Stimulated activated CD4-positive, alpha-beta T cell treated with anti-CD3 and anti-CD28 coated beads, TNF-alpha, amount 100 ng/mL, for 4 hours (primary cell): ENCODE measurements at places on chromosomes 11 and 22.

DNA sequence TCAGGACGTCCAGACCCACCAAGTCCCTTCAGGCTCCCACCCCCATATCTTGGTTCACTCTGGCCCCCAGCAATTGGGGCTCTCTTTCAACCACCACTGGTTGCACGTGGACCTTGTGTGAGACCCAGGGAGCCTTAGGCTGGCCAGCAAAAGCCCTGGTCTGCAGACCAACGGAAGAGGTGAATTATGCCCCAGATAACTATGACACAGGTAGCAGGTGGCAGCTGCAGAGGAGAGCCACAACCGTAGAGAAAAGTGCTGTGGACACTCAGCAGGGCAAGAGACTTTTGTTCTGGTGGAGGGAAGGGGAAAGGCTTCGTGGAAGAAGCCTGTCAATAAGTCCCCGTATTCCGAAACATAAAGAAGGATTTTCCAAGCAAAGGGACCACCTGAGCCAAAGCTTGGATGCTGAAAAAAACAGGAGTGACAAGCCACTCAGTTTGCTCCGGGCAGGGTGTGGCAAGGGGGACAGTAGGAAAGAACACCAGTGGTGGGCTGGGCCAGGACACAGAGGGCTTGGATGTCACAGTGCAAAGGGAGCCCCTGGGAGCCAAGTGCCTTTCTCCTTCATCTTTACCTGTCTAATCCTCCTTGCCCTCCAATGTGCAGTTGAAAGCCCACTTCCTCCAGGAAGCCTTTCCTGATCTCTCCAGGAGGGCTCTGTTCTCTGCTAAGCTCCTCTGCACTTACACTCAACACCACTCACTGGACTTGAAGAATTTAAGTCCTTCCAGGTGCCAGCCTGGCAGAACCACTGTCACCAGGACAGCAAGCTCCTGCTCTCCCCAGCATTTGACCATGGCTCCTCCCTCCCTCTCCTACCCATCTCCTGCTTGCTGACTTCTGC lies 264.7 kb downstream of the BUD13 start:
- DNase-seq = no peak

DNA sequence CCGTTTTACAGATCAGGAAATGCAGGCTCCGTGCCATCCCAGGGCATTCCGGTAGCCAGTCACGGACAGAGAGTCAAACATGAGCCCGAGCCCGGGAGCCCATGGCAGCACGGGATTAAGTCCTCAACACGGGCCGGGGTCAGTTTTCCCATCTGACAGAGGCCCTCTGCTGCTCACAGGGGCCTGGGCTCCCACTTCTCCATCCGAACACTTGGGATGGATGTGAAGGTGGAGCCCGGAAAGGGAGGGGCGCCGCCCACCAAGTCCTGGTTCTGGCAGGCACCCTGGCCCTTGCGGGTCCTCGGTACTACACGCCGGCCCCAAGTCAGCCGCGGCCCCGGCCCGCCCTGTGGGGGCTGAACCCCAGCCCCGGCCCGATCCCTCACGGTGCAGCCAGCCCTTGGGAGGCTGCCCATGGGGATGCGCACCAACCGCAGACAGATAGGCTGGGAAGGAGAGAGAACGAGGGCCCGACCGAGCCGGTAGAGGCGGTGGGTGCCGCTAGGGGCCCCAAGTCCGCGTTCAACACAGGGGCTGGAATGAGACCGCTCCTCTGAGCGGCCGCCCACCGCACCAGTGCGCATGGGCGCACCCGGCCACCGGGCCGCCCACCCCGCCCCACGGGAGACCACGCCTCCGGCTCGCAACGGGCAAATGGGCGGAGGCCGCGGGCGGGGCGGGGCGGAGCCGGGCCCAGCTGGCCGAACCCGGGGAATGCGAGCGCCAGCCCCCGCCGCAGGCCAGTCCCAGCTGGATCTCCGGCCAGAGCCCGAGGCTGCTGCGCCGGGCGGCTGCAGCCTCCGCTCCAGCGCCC lies at the start of gene CAPN5:
Gene CAPN5, plus strand, starts transcription at position 743 of the 814 bp plus-strand sequence. CDS start 17,916 bp downstream, outside the sequence.
- peak; percentile 73 for DNase-seq

- DNase-seq = no peak
These were observed 2.3 kb downstream of the ASCL2 start for GRCh38 chr11:2267851-2268728.

DNA sequence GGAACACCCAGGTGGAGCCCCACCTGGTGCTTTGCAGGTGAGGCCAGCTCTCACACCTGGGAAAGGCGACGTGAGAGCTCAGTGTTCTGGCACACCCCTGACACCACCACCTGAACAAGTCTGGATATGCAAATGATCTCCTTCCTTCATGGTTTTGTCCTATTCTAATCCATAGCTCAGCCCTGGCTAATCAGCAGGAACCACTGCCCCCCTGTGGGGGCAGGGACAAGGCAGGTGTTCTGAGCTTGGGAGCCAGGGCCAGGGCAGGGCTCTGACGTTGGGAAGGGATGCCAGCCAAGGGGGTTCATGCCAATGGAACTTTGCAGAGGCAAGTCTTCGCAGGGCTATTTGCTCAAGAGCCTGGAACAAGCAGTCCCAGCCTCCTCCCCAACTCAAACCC lies 144.2 kb downstream of the TRIM29 start:
- no peak for DNase-seq

GRCh38 chr11:99020352-99021225 lies at the start of gene CNTN5:
TSS of gene CNTN5 (plus strand) at chr11:99020949.
- no peak for DNase-seq

DNA sequence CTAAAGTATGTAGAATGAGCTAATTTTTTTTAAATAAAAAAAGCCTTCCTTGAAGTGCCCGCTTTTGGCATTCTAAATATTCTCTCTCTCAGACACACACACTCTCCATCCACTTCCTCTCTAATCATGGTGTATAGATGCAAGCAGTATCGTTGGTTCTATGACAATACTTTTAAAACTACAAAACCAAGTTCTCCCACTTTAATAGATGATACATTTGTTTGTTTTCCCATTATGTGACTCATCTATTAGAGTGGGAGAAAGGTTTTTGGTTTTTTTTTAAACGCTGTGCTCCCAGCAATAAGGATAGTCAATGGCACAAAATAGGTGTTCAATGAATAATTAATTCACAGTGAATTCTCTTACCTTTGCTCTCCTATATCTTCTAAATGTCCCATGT lies 44.6 kb downstream of the FZD4 start:
- DNase-seq = no peak

DNA sequence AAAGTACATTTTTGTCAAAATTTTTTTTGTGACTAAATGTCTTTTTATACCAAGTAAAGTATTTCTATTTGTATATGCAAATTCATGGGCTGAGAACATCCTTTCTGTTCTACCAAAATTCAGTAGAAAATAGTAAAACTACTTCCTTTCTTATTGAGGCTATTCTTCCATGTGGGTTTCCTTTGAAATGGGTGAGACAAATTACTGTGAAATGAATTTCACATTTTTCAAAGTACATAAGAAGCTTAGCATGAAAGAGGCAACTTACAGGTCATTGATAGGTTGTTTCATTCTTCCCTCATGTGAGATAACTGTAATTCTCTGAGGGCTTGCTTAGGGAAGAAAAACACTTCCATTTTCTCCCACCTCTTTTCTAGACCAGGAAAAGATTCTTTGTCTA lies 1.0 kb upstream of the OR6X1 start:
- no peak for DNase-seq

GRCh38 chr11:46920755-46921154 lies 2.4 kb upstream of the LRP4 start:
- DNase-seq = no peak

GRCh38 chr11:119188887-119189286 lies 3.6 kb downstream of the NHERF4 start:
- DNase-seq = no peak

GRCh38 chr11:86481399-86481798 lies 106.7 kb downstream of the CCDC81 start:
- DNase-seq = no peak

GRCh38 chr11:113876798-113877669 lies 1.7 kb upstream of the USP28 start:
- no peak for DNase-seq

DNA sequence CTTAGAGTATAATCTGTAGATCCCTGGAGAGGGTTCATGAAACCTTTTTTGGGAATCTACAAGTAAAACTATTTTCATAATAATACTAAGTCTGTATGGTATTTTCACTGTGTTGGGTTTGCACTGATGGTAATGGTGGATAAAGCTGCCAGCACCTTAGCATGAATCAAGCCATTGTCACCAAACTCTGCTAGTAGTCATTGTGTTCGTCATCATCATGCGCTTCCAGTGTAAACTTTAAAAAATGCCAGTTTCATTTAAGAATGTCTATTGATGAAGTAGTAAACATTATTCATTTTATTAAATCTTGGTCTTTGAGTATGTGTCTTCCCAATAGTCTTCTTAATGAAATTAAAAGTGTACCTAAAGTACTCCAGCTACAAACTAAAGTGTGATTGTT lies 15.0 kb downstream of the ALKBH3 start:
- no peak for DNase-seq

- DNase-seq = no peak
These were observed 95.5 kb upstream of the TMEM45B start for GRCh38 chr11:129720156-129720555.

GRCh38 chr11:71240865-71241691 lies 11.3 kb downstream of the SHANK2 start:
- DNase-seq = no peak

DNA sequence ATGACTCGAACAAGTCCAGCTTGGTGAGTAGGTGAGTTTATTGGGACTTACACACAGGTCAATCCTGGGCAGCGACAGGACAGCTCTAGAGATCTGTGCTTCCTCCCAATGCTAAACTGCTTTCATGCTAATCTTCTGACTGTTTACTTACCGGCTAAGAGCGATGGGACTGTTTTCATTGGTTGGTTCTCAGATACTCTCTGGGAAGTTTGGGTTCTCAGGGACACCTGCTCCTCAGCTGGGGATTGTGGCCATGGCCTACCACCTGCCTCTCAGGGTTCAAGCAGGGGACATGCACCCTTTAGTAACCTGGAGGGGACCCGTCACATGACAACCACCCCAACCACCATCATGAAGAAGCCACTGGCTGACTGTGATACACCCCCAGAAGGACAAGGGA lies 13.1 kb downstream of the APOL2 start:
- no peak for DNase-seq

DNA sequence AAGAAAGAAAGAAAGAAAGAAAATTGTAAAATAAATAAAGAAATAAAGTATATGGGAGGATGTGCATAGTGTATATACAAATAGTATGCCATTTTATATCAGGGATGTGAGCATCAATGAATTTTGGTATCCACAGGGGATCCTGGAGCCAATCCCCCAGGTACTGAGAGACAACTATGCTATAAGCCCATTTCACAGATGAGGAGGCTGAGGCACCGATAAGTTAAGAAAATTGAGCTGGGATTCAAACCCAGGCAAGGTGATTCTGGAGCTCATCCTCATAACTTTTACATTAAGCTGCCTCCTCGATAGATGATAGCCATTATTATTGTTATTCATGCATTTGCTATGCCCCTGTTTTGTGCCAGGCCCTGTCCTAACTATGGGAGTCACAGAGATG lies 47.0 kb upstream of the ACCSL start:
- no peak for DNase-seq

DNA sequence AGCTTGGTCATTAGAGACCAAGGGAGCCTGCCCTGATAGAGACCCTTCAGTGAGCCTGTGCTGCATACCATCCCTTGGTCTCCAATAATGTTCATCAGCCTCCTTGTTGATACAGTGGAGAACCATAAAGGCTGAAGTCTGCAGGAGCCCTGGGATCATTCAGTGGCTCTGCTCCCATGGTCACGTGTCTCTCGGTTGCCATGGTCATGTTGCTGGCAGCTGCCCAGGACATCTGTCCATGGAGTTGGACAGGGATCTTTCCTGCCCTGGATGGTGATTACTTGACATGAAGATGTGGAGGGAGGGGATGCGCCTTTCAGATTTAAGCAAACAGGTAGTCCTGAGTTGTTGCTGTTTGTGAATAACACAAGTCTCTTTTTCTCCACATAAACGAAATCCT lies 38.2 kb downstream of the CYB5R2 start:
- DNase-seq = no peak

DNA sequence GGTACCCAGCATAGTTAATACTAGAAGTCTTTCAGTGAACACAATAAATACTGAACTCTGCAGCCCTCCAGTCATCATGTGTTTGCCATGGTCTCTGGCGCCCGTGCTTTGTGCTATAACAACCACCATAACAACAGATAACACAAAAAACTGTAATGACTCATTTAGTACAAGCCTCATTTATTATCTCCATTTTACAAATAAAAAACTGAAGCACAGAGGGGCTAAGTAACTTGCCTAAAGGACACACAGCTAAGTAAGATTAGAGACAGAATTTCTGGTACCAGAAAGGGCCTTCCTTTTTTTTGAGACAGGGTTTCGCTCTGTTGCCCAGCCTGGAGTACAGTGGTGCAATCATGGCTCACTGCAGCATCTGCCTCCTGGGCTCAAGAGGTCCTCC lies 19.5 kb downstream of the RBFOX2 start:
- DNase-seq = no peak

DNA sequence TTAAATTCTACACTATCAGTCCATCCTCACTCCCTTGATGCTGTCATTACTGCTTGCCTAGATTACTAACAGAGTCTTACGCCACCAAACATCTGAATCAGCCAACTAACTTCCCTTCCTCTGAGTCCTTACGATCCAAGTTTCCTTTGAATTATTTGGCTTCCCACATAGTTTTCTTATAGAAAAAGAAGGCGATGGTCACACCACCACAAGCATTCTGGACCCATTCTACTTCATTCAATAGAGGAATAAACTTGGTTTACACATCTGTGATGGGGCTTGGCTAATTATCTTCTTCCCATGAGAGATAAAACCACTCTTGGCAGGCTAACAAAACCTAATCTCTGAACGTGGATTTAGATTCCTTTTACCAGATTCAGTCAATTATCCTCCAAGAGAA lies 35.0 kb downstream of the INTS4 start:
- DNase-seq = no peak

GRCh38 chr11:11148104-11148509 lies 204.9 kb downstream of the CSNK2A3 start:
- DNase-seq = no peak

GRCh38 chr22:23124611-23125511 lies 16.9 kb downstream of the RSPH14 start:
- no peak for DNase-seq

GRCh38 chr22:34111210-34111824 lies 191.0 kb upstream of the LARGE1 start:
- no peak for DNase-seq
